ENCODE measurements at places on chromosomes 3 and 15.

DNA sequence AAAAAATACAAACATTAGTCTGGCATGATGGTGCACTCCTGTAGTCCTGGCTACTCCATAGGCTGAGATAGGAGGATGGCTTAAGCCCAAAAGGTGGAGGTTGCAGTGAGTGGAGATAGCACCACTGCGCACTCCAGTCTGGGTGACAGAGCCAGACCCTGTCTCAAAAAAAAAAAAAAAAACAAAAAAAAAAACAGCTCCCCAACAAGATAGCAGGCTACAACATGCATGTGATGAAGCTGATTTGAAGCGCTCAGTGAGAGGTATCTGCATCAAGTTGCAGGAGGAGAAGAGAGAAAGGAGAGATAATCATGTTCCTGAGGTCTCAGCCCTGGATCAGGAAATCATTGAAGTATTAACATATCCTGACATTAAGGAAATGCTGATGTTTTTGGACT lies 608 bp upstream of the PPCDC start:
- DNase-seq = no peak

- no peak for DNase-seq
Observed at GRCh38 chr3:57803647-57804081, 47.6 kb downstream of the SLMAP start.

- no peak for DNase-seq
Observed at GRCh38 chr15:95875121-95875643, 455.3 kb upstream of the NR2F2 start.

GRCh38 chr3:72320955-72321303 lies 527.3 kb downstream of the SHQ1 start:
- DNase-seq = no peak

DNA sequence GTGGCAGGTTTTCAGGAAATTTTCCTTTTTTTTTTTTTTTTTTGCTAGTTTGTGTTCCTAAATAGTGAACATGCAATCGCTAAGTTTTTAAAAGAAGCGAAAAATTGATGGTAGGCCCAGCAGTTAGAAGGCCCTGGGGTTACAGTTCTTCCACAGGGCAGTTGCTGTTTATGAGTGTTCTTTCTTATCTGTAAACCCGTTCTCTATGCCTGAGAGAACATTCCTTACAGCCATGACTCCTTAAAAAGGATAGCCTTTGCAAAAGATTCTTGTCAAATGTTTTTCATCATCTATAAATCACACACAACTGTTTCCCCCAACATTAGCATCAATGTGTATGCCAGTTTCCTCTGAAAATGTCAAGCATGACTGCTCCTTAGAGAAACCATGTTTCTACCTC lies 23.8 kb upstream of the MYZAP start:
- DNase-seq = no peak

GRCh38 chr3:147756476-147756875 lies 347.3 kb downstream of the ZIC1 start:
- no peak for DNase-seq

DNA sequence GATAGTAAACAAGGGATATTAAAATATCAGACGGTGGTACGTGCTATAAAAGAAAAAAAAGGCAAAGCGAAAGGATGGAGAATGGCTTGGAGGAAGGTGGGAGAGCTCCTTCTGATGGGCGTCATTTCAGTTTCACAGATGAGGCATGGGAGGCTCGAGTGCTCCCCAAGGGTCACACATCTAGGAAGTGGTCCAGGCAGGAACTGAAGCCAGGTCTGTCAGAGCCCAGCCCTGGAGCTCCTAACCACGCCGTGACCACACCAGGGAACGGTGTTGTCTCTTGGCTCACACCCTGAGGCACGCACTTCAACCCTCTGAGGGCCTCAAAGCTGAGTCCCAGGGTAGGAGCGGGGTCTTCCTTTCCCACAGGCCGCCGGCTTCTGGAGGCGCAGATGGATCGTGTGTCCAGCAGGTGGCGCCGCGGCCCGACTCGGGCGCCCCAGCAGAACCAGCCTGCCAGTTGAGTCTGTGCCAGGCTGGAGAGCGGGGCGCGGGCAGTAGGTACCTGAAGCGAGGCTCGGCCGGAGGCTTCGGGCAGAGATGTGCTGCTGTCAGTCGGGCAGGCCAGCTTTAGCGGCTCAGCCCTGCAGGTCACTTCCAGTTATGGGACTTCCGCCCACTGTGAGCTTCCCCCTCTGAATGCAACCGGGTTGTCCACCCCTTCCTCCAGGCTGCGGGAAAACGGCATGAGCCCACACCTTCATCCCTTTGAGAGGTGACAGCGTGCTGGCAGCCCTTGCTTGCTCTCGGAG lies 68.1 kb downstream of the SLC6A1 start:
- DNase-seq = peak; percentile 39

- DNase-seq = no peak
Observed at GRCh38 chr3:42996021-42996420, 16.9 kb downstream of the GASK1A start.

- DNase-seq = no peak
Observed at GRCh38 chr3:102577082-102577789, 142.4 kb downstream of the ZPLD1 start.

DNA sequence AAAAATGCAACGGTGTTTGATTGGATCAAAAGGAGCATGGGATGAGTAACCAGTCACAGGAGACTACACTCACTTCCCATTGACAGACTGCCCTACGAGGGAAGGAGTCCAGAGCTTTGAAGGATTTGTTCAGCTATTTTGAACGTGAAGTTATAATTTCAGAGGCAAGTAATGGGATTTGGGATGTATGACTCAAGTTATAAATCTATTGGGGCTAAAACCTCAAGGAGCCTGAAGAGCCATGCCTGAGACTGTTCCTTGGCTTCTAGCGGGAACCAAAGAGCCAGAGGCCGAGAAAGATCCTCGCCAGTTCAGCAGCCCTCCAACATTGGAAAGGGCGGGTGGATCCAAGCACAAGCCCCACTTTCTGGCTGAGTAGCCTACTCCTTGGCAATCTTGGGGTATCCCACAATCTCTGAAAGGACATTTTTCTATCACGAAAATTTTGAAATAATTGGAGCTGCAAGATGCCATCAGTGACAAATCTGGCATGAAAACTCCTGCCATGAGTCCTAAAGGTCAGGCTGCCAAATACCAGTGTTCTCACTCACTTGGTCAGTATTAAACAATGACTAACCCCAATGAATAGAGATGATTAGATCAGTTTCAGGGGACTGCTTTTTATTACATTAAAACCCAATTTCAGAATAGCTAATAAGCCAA lies 48.6 kb upstream of the SLCO2A1 start:
- no peak for DNase-seq

DNA sequence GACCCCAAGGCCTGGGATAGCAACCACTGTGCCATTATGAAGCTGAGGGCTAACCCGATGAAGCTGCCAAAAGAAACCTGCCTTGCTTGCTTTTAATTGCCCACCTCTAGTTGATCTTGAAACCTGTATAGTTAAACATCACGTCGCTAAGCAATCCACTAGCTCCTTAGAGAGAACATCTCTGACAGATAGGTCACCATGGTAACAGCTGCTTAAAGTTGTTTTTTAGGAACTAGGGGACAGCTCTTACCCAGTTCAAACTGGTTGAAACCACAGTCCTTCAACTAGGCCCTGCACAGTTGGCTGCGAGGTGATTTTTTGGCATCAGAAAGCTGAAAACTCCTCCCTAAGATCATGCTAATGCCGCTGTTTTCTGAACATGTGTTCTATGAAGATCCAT lies 135.7 kb downstream of the EBLN2 start:
- DNase-seq = no peak

DNA sequence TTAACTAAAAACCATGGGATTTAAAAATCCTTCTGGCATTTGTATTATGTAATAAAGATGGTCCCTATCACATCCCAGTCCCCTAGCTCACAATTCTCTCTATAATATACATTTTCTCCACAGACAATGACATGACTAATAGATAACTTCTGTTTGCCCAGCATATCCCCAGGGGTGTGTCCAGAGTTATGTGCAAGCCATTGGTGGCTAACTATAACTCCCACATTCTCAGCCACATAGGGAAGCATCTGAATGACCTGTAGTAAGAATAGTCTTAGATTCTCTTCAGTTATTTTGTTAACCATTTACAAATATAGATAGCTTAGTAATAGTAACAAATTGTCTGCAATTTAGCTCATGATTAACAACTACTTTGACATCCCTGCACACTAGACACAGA lies 52.2 kb upstream of the RBSN start:
- no peak for DNase-seq

- no peak for DNase-seq
Observed at GRCh38 chr3:127406309-127407025, 118.6 kb upstream of the PRR20G start.

DNA sequence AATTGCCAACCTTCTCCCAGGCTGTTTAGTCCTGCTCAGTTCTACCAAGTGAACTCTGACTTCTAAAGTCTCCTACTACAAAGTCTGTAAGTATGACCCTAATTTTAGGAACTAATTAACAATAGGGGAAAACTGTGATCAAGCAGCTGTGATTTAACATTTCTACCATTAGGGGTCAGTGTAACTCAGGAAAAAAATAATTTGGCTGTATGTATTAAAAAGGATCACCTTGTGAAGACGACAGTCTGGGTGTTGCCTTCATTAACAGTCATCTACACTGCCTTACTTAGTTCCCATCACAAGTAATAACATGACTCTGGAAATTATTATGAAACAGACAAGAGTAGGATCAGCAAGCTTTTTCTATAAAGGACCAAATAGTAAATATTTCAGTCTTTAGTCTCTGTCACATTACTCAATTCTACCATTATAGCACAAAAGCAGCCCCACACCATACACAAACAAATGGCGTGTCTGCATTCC lies 4.2 kb upstream of the NPHP3 start:
- DNase-seq = no peak

DNA sequence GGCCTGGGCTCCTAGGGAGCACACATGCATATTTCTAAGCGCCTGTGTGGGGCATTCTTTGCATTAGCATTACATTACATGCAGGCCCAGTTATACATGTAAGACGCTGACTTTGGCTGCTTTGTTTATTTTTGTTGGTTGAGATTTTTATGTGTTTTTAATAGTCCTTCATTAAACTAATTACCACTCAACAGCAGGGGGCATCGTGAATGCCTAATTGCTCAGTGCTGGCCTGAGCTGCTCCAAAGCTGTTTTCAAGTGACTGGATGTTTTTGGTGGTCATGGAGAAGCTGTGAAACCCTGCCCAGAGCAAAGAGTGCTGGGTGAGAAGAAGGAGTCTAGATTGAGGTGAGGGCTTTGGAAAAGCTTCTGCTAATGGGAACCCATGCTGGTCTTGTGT lies 41.5 kb downstream of the GPD1L start:
- DNase-seq = no peak

GRCh38 chr15:99844150-99844549 lies 110.9 kb upstream of the LYSMD4 start:
- no peak for DNase-seq

- no peak for DNase-seq
Observed at GRCh38 chr3:89266074-89266473, 158.7 kb downstream of the EPHA3 start.

DNA sequence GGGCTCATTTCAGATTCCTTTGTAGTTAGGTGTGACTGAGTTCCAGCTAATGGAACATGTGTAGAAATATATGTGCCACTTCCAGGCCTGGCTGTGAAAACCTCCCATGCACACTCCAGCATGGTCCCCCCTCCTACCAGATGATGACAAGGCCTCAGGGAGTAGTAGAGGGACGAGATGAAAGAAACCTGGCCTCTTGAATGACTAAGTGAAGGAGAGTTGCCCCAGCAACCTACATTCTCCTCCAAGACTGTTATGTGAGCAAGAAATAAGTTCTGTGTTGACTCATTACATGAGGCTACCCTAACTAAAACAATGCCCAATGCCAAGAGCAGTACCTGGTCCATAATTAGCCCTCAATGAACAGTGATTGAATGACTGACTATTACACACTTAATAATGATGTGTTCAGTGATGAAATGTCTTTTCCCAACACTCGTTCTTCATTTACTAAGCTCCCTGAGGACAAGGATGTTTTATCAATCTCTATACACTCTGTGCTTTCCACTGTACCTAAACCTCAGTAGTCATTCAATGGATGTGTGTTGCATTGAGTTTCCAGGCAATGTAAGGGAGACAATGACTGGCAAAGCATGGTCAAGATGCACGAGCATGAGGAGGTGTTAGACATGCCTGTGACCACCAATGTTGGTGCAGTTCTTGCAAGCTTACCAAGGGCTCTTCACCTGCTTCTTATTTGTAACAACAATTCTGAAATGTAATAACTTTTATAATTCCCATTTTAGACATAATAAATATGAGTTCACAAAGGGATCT lies 62.0 kb upstream of the BCL6 start:
- DNase-seq = no peak

DNA sequence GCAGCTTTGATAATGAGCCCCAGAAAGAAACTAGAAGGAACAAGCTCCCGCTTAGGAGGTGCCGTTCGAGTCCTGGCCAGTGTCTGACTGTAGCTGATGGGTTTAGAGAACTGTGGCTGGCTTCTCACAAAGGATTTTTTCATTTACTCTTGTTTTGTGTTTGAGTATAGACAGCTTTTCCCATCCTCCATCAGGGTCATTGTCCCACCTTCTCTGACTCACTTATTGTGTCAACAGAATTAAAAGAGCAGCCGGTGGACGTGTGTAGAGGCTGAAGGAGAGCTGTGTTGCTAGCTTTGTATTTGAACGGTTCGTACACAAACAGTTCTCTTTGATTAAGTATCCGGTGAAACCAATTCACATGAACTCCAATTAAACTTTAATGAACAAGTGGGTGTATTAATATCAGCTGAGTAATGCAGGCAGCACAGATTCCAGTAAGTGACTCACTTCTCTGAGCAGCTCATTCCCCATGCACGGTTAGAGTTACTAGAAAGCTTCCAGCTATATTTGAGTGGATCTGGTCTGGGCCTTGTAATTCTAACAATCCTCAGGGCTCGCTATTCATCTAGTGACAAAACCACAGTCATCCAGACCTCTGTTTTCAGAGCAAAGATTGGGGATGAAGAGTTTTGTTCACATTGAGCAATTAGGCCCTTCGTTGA lies 141.0 kb downstream of the LPP start:
- DNase-seq = no peak

DNA sequence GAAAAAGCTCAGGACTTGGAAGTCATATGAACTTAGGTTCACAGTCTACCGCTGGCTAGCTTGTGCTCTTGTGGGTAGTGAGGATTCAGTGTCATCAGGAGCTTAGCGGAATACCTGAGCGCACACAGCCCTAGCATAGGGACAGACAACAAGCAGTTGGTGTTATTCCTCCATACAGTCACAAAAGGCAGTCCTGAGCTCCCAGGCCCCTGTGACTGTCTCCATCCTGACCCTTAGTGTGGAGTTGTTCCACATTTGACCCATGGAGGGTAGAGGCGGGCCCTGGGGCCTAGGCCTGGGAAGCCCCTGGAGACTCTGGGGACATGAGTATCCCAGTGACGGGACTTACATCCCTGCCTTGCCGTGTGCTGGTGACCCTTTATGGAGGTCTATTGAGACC lies 131.5 kb upstream of the PLXNA1 start:
- DNase-seq = no peak

DNA sequence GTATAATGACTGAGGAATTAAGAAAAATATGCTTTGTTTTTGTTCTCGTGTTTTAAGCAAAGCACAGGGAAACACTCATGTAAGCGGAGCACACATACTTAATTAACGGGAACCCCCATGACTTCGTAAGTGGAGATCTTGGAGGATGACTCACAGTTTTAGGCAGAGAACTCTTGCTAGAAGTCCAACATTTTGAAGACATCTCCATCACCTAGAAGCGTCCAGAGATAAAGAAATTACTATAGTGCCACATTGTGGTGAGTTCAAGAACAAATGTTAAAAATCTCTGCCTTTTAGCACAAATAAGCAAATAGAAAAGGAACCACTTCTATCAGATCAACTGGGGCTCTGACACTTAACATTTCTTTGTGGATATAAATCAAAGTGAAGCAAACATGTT lies 194.1 kb upstream of the ARHGEF26 start:
- no peak for DNase-seq

All from stimulated activated naive B cell treated with anti-CD40 and anti-IgM and Interleukin-4, amounts not matched to agents 10 μg/mL and 1 μg/mL and 100 μg/mL, for 72 hours (primary cell).